SJSA1 (cell line): ENCODE measurements at places on chromosomes 4 and X.

DNA sequence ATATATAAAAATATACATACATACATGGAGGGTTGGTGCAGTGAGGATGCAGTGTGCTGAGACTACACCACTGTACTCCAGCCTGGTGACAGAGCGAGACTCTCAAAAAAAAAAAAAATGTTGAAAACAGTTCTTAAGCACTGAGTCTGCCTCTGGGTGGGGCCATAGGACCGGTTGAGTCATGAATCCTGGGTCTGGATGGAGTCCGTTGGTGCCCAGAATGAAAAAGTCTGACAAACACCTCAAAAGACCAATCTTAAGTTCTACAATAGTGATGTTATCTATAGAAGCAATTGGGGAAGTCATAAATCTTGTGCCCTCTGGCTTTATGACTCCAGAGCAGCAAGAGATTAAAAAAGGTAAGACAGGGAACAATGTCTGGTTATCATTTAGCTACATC, 70.4 kb downstream of the FGFBP1 start:
- DNase-seq = no peak

DNA sequence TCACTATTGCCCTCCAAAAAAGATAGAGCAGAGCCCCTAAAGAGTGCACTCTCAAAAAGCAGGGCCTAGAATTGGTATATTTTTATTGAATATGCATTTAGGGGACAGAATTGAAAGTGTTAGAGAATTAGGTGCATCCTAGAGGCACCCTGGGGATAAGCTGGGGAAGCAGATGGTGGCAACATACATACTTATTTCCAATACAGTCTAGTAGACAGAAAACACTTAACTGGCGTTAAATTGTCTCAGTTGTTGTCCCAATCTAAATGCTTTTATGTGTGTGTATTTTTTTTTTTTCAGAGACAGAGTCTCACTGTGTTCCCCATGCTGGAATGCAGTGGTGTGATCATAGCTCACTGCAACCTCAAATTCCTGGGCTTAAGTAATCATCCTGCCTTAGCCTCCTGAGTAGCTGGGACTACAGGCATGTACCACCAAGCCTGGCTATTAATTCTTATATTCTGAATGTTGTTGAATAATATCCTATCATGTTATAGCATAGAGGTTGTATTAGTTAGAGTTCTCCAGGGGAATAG, 481.8 kb downstream of the GRXCR1 start:
- no peak for DNase-seq

DNA sequence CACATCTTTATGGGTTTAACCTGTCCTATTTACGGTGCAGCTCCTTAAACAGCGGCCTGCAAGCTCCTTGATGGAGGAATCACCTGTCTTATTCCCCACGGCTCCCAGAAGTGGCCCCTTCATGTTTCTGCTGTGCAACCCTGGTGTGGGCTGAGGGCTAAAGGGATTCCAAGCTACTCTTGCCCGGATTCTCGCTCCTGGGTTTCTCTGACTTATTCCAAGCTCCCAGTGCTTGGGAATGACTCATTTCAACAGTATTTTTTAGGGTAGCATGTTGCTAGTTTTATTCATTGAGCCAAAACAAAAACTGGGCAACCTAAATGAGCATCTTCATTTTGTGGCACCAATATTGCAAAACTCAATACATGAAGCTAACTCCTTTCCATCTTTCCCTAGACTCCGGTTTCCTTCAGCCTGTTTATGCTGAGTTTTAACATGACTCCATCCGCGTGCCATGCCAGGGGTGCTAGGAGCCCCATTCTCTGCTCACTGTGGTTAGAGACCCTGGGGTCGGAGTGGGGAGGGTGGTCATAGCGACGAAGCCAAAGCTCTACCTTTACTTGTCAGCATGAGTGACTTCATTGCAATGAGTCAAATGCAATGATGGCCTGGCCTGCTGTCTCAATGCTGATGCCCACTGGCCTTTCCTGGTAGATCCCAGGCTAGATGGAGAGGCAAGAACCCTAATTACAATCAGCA, 349.7 kb downstream of the NR3C2 start:
- no peak for DNase-seq

GRCh38 chrX:30215357-30215843, at the start of gene MAGEB2:
Gene MAGEB2 (plus strand): TSS chrX:30215563. CDS start chrX:30218581, 3,018 bp downstream.
- no peak for DNase-seq

GRCh38 chr4:185742766-185743165, 69.2 kb downstream of the SORBS2 start:
- DNase-seq = no peak

GRCh38 chrX:94455782-94456181, 781.8 kb downstream of the FAM133A start:
- DNase-seq = no peak

DNA sequence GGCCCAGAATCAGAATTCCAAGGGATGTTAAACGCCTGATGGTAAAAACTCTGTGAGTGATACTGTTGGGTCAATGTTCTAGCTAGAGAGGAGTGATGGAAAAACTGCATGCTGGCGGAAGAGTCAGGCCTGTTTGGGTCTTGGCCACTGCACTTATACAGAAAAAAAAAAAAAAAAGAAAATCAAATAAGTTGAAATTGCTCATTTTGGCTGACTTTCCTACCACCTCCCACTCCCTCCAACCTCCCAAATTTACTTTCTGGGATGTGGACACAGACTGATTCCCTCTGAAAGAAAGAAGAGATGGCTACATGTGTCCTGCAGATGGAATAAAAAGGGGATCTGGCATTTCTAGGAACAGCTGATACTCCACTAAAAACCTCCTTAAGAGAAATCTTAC, 234.1 kb upstream of the GIMD1 start:
- no peak for DNase-seq

DNA sequence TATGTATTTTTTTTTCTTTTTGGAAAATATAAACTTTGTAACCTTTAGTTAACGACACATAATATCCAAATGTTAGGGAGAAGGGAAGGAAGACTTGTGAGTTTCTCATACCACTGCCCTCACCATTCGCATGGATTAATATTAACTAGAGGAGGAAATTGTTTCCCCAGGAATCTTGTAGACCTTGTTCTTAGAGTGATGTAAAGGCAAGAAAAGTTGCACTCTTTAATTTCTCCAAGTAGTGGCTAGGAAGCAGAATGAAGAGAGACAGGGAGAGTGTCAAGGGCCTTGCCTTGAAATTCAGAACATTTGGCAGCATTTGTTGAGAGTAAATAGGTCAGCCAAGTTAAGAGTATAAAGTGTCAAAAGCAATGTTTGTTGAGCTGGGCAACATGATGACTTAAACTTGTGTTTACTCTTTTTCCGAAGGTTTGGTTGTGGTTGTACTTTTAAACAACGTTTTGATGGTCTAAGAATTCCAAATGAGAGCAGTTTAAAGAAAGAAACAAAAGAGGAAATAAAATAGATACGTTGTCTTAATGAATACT, 105.7 kb downstream of the TENM3 start:
- DNase-seq = no peak

DNA sequence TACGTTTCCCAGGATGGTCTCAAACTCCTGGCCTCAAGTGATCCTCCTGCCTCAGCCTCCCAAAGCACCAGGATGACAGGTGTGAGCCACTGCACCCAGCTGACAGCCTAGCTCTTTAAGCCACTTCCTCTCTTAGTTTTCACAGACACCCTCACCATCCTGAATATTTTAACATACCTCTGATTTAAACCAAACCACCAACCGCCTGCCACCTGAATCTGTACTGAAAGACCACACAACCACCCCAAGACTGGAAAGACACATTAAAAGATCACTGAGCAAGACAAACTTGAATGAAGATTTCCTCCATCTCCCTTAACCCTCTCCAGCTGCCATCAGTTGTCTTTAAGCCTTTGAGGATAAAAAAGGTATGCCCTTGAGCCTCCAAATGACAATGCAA, 110.6 kb downstream of the SH3KBP1 start:
- DNase-seq = no peak

DNA sequence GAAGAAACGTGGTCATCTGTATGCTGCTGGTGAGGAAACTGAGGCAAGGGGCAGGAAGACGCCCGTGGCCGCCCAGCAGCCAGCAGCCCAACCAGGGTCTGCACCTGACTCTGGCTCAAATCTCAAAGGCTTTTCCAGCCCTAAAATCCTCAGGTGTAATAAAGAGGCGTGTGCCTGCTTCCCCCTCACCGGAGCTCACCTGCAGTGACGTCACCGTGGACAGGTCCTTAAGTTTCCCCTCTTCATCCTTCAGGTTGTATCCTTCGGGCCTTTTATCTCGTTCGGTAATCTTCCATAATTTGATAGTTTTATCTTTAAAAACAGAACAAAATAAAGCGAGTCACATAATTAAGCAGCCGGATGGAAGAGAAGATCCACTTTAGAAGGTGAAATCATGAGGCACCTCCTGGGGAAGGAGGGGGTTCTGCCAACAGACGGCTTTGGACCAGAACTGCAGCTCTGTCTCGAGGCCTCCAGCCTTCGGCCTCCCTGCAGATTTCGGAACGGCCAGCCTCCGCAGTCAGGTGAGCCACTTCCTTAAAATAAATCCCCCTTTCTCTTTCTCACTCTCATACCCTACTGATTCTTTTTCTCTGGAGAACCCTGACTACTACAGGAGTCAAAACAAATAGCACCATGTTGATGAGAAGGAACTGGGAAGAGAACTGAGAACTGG, 96.7 kb downstream of the PPP2R2C start:
- DNase-seq = no peak

- no peak for DNase-seq
Measured at GRCh38 chr4:147846318-147847155, 114.6 kb downstream of the ARHGAP10 start.

DNA sequence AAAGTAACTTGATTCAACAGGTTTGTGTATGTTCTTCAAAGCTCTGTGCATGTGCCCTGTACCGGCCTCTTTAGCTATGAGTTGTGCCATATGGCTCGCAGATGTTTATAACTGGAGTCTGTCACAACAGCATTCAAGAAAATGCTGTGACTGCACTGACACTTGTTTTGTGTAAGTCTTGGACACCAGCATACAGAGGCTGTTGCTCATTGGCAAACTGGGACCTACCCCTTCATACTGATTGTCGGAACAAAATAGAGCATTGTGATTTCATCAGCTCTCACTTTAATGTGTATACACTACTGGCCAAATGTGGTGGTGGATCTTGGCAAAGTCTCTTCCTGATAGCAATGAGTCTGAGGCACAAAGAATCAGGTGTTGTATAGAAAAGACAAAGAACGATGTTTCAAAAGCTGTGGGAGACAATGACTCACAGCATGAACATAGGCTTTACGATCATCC, 133.9 kb downstream of the EGF start:
- no peak for DNase-seq

DNA sequence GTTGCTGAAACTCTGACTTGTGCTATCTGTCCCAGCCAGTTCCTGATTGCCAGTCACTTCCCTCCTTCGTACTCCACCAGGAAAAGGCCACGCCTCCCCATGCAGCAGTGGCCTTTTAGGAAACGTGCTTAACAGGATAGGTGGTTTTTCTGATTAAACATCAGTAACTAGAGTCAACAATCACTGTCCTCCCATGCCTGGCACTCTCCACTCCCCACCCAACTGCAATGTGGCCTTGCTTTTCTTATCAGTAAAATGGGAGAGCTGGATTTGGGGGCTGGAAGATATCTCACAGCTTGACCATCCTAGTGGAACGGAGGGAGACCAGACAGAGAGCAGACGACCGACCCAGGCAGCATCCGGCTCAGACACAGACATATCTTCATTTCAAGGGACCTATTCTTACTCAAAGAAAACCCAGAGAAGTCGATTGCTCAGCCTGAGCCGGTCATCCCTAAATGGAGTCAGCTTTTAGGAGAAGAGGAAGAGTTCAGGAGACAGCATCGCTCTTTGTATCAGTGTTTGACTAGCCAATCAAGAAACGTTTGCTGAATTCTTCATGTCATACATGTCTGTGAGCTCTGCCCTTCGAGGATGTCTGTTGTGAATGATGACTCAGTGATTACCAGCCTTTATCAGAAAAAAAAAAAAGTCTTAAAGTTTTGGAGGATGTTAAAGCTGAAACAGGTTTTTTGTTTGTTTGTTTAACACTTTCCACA, 12.7 kb upstream of the UBA6 start:
- DNase-seq = no peak

GRCh38 chrX:101359966-101360365, 11.4 kb upstream of the TIMM8A start:
- DNase-seq = no peak

GRCh38 chrX:106481341-106481740, 130.4 kb upstream of the RADX start:
- DNase-seq = no peak

DNA sequence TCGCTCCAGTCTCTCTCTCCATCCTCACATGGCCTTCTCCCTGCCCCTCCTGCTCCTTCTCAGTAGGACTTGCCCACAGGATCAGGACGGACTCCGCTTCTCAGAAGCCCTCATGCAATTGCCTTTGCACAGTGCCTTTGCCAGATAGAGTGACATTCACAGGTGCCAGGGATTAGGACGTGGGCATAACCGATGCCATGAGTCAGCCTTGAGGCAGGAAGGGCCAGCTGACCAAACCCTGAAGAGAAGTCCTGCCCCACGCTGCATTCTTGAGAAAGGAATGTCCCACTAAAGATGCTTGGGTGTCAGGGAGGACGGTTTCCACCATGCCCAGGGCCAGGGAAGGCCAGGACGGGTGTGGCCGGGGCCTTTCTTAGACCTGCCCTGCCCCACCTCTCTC, 6.6 kb upstream of the GRPEL1 start:
- no peak for DNase-seq

DNA sequence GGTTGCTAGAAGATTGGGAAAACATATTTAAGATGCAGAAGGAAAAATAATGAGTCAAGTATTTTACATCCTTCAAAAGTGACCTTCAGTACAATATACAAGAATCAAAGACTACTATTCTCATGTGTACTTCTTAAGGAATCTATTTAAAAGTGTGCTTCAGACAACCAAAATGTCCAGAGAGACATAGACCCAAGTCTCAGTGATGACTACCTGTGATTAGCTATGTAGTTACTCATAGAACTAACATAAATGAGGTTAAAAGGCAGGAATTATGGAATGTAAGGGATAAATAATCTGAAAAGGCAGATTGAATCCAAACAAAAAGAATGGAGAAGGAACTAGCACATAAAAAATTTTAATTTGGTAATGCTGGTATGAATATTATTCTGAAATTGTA, 634.7 kb upstream of the FAM241A start:
- DNase-seq = peak; percentile 9

- DNase-seq = no peak
Measured at GRCh38 chr4:94852616-94853015, 94.9 kb downstream of the BMPR1B start.

GRCh38 chr4:86487738-86488348, 106.3 kb upstream of the PTPN13 start:
- no peak for DNase-seq

DNA sequence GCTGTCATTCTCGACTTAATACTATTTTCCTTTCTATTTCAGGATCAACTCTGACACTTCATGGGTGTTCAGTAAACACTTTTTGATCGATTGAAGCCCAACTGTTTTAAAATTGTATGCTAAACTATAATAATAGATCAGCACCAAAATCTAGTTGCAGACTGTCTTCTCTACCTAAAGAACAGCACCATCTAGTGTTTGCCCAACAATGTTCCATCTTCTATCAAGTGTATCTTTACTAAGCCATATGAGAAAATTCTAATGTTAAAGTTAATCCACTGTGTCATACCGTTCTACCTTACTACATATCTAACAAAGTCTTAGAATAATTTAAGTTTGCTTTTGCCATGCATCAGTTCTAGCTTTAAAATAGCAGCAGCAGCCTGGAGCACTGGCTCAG, 113.0 kb upstream of the PRDX4 start:
- no peak for DNase-seq

- no peak for DNase-seq
Measured at GRCh38 chr4:176979416-176979815, 186.7 kb upstream of the VEGFC start.

- DNase-seq = no peak
Measured at GRCh38 chr4:35347276-35347675, 897.0 kb downstream of the ARAP2 start.

GRCh38 chr4:21380861-21381260, 567.7 kb downstream of the KCNIP4 start:
- DNase-seq = no peak
